ENCODE measurements at places on chromosomes 11 and 22.

- no peak for DNase-seq
Observed at GRCh38 chr11:118112711-118113430, 26.1 kb upstream of the SMIM35 start.

DNA sequence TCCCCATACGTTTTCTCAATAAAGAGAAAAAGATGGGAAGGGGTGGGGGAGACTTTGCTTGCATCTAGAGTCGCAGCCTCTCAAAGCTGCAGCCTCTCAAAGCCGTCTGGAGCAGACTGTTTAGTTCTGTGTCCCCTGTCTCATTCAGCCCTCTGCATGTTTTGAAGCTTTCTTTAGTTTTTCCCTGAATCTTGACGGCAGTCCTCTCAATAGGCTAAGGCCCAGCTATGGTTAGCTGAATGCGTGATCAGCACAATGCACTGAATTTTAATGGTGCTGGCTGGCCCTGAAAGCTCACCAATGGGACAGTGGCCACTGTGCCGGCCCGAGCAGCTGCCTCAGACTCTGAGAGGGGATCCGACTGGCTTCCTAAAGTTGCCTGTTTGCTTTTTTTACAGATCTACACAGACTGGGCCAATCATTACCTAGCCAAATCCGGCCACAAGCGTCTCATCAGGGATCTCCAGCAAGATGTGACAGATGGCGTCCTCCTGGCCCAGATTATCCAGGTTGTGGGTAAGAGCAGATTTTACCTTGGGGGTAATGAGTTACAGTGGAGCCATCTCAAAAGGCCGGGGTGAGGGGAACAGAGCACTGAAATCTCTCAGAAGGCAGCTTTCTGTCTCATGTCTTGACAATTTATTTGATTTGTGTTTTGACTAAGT is 119.6 kb downstream of the NAV2 start:
- no peak for DNase-seq

DNA sequence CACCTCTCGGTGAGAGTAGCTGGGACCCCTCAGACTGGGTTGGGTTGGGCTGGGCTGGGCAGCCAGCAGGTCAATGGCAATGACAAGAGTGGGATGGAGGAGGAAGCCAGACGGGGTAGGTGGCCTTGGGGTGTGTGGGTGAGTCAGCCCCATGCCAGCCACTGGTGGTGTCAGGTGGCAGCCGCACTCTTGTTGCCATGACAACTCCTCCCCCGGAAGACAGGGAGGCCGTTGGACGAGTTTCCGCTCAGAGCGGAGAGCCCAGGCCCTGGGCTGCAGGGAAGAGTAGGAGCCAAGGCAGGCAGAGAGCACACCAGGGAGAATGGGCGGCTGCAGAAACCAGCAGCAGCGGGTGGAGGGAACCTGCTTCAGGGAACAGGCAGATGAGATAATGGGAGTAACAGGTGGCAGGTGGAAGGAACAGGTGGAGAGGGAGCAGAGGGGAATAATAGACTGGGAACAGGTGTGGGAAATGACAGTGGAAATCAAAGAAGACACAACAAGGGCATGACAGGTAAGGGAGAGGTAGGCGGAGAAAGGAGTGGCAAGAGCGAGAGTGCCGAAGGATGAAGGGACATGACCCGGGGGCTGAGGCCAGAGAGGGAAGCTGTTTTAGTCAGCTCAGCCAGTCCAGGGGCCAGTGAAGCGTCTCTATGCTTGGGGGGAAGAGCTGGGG is 8.7 kb downstream of the SPTBN2 start:
- no peak for DNase-seq

- no peak for DNase-seq
Observed at GRCh38 chr11:67465189-67465510, 3.9 kb downstream of the TMEM134 start.

DNA sequence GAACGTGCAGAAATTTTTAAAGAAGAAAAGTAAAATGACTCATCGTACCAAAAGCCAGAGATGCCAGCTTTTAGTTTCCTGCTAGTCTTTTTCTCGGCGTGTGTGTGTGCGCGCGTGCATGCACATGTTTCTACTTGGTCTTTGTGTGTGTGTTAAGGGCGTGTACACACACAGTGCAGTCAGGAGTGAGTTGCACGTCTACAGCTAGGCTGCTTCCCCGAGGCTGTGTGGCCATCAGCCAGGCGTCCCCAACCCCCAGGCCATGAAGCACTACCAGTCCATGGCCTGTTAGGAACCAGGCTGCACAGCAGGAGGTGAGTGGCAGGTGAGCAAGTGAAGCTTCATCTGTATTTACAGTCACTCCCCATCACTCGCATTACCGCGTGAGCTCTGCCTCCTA is 36.4 kb downstream of the KCNQ1 start:
- DNase-seq, result no peak

- DNase-seq, result no peak
Observed at GRCh38 chr22:30712094-30712493, 17.4 kb downstream of the OSBP2 start.

GRCh38 chr11:45470151-45470793 is 184.1 kb upstream of the SYT13 start:
- peak; percentile 34 for DNase-seq

DNA sequence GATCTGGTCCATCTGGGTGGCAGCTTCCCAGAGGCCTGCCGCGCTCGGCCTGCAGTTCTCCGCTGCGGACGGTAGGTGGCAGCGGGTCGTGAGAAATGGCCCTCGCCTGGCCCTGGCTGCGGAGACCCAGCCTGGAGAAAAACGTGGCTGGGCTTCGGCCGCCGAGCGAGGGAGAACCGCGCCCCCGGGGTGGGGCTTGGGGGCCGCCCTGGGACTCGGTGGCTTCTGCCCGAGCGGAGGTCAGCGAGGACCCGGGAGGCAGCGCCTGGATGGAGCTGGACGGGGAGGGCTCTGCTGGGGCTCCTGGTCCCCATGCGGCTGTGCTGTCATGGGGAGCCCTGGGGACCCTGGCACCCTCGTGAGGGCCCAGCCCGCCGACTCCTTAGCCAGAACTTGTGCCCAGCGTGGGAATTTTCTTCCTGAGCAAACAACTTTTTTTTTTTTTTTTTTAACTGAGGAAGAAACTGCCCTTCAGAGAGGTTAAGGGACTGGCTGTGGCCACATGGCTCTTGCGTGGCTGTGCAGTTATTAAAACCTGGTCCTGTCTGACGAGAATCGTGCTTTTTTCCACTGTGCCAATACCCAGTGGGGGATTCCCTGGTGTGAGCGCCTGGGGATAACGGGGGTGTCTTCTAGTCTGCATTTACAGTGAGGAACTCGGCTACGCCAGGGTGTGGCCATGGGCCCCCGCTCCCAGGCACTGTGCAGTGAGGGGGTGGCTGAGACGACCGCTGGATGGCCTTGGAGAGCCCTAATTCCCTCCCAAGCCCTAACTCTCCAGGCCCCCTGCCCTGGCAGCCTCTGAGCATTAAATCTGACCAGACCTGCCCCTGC is 535.6 kb downstream of the INSC start:
- DNase-seq, result peak; percentile 97

- DNase-seq, result no peak
Observed at GRCh38 chr11:17014833-17015626, 816 bp upstream of the PLEKHA7 start.

Data from femur (tissue), 1 donor.